Germinal center (tissue), 1 donor: ENCODE measurements at places on chromosomes 2 and 18.

DNA sequence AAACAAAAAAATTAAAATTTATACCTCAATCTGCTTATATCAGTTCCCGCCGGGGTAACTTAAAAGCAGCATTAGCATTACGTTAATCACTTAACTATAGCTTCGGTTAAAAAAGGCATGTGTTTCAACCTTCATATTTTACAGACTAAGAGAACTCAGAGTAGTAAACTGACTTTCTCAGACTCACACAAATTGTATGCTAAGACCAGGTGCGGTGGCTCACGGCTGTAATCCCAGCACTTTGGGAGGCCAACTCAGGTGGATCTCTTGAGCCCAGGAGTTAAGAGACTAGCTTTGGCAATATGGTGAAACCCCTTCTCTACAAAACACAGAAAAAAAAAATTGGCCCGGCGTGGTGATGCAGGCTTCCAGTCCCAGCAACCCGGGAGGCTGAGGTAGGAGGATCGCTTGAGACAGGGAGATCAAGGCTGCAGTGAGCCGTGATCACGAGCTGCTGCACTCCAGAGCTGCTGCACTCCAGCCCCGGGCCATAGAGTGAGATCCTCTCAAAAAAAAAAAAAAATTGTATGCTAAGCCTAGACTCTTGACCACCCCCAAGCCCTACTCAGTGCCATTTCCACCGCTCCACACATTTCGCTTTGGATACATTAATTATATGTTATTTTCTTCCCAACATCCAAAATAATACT lies 2.4 kb downstream of the HNRNPLL start:
- no peak for DNase-seq

GRCh38 chr2:23203383-23203782 lies 181.6 kb upstream of the KLHL29 start:
- DNase-seq, result no peak

GRCh38 chr2:168375195-168375798 lies 80.8 kb upstream of the CERS6 start:
- DNase-seq, result no peak

DNA sequence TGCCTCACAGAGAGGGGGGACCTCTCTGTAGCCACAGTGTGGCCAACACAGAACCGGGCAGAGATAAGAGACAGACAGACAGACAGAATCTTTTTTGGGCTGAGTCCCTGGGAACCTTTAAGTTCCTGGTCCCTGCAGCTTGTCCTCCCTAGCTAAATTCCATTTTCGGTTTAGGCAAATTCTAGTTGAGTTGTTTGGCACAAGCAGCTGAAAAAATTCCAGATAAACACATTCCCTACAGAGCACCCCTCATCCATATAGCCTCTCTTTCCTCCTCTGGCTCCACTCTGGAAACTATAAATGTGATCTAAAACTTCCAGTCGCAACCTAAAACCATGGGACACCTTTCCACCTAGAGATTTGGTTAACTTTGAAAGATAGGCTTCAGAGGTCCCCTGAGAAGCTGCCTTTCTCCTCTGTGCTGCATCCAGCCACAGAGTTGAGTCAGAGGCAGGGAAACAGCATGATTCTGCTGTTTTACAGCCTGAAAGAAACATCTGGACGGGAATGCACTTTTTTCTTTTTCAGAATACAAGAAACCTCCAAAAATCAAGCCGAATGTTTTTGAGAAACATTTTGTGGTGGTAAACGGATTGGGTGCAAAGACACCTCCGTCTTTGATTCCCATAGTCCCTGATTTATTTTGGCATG lies 30.9 kb downstream of the SLC4A3 start:
- DNase-seq, result no peak

- peak; percentile 63 for DNase-seq
Observed at GRCh38 chr2:54724560-54725342, 1.3 kb downstream of the EML6 start.

DNA sequence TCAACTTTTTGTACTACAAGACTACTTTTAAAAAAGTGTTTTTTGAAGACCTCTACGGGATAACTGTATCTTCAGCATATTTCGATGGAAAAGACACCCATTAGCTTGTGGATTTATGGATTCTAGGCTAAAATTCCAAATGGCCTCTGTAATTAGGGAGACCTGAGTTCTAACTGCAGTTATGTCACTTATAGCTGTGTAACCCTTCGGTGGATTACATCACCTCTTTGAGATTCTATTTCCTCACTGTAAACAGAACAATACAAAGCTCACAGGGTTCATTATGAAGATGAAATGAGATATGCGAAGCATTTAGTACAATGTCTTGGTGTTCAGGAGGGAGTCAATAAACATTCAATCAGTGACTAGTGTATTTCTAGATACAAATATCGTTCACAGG lies 24.2 kb downstream of the LMAN2L start:
- DNase-seq, result no peak

DNA sequence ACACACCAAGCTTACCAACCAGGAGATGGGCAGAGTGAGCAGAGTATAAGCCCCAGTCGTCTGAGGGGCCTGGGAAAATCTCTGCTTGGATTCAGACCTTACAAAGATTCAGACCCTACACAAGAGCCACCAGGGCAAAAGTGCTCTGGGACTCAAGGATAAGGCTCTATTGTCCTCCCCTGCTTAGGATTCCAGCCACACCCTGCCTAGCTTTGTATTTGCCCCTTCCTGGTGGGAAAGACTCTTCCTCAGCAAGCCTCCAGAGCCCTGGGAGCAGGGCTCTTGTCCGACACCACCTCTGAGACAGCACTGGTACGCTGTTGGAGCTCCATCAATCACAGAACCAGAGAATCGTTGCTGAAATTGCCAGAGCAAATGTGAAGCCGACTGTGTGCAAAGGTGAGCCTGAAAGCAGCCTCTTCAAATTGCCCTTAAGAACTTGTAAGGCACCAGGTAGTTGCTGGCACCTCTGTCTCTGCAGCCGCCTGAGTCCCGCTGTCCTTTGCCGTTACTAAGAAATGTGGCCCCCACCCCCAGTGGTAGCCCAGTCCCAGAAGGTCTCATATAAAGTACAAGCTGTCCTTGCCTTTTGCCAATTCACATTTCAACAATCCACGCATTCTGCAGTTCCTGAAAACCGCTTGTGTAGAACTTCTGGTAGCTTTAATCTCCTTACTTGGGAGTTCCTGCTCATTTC lies 148.7 kb downstream of the CTIF start:
- DNase-seq, result no peak

DNA sequence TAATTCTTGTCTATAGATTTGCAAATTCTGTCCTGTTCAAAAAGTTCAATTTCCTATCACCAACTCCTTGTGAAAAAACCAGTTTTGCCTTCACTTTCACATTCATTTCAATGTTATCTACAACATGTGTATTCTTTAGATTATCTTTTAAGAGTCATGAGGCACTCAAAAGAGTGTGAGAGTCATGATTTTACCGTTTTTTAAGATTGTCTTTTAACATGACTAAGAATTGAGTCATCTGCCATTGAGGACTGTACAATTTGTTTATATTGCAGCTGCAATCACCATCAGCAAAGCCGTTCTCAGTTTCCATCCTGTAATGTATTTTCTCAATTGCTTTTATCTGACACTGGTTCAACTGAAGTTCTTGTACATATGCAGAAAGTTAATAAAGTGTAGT lies 275.8 kb downstream of the LNPK start:
- no peak for DNase-seq

DNA sequence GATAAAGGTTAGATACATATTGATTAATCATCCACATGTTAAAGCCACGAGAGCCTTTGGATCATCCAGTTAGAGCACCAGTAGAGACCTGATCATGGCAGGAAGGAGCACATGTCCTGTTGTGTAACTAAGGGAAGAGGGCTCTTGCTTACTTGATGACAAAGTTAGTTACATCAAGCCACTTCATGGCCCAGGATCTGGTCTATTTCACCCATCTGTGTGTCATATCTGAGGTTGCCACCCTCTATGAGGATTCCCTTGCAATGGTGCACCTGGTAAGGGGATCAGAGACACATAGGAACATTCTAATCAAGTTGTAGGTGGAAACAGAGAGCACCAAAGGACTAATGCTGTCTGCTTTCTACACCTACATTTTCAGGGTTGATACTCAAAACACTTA lies 6.7 kb downstream of the ANKAR start:
- DNase-seq, result no peak

DNA sequence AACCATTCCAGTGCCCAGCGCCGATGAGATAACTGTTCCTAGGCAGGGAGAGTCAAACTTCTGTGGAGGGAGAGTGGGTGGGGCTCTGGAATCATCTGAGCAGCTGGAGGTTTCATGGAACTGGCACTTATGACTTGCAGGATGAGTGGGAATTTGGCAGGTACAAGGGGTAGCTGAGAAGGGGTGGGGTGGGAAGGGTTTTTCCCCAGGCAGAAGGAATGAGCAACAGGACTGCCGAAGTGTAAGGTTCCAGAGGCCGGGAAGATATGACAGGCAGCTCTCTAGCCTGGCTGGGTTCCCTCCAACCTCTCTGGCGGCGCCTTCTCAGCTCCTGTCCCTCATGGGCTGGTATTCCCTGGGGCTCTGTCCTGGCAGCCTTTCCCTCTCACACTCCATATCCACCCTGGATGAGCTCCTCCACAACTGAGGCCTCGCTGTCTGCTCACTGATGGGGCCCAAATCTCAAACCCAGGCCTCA lies 2.5 kb upstream of the TET3 start:
- no peak for DNase-seq

- no peak for DNase-seq
Observed at GRCh38 chr18:7742224-7742623, 175.1 kb downstream of the PTPRM start.

GRCh38 chr2:48227617-48228344 lies 302.2 kb upstream of the STON1 start:
- DNase-seq, result peak; percentile 17

DNA sequence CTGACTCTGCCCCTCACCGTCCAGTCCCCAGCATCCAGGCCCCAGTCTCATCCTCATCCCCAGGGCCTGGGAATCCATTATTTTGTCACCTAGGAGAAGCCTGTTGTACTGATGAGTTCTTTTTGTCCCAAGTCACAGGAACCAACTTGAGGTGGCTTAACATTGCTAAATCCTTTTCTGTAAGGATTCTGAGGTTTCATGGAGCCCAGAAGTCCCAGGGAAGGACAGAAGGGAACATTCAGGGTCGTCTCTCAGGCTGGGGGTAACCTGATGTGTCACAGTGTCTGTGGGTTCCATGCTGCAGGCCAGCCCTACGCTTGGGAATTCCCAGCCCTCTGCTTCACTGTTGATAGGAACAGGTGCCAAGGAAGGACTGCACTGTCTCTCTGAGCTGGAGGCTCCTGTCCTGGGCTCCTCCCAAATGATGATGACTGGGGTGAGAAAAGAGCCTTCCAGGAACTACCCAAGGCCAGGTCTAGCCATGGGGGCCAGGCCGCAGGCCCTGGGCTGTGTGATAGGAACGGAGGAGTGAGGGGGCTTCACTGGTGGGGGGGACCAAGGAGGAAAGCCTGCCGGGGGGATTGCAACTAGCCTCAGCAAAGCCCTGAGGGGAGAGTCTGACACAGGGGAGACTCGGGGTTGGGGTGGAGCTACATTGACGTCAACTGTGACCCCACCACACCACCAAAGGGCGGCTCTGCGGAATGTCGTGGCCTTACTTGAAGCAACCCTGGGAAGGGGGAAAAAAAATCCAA lies 145.7 kb downstream of the SMAD7 start:
- no peak for DNase-seq

GRCh38 chr18:41009926-41010325 lies 945.1 kb upstream of the PIK3C3 start:
- no peak for DNase-seq

DNA sequence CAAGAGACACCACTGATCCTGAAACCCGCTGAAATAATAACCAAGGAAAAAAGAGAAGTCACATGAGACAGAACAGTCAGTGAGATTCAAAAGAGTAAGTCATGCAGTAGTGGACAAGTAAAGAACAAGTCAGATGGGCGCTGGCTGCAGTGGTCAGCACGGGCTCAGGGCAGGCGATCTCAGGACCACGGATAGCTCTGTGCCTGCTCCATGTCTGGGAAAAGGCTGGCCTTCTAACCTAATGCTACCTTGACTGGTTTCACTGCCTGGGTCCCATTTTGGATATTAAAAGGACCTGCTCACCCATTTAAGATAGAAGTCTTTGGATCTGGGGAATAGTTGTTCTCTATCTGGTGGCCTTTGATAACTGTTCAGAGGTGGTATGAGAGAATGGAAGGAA lies 61.7 kb upstream of the LCLAT1 start:
- DNase-seq, result no peak

GRCh38 chr2:118842661-118843482 lies 4.6 kb downstream of the EN1 start:
- DNase-seq, result no peak

DNA sequence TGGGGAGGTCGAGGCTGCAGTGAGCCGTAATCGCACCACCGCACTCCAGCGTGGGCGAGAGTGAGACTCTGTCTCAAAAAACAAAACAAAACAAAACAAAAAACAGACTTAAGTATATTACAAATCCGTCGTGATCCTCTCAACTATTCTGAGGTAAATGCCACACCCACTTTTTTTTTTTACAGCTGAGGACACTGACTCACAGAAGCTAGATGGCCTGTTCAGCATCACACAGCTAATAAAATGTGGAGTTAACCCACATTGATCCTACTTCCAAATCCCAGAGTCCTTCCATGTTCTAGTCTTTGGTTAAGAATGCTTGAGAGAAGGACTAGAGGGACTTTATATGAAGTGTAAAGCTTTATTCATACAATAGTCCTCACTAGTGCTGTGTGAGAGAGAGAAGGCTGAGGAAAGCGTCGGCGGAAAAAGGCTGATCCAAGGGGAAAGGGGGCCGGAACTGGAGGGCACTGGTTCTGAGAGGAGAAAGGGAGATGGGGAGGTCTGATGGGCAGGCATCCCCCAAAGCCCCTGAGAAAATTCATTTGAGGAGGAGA lies 627 bp downstream of the RNF25 start:
- no peak for DNase-seq

DNA sequence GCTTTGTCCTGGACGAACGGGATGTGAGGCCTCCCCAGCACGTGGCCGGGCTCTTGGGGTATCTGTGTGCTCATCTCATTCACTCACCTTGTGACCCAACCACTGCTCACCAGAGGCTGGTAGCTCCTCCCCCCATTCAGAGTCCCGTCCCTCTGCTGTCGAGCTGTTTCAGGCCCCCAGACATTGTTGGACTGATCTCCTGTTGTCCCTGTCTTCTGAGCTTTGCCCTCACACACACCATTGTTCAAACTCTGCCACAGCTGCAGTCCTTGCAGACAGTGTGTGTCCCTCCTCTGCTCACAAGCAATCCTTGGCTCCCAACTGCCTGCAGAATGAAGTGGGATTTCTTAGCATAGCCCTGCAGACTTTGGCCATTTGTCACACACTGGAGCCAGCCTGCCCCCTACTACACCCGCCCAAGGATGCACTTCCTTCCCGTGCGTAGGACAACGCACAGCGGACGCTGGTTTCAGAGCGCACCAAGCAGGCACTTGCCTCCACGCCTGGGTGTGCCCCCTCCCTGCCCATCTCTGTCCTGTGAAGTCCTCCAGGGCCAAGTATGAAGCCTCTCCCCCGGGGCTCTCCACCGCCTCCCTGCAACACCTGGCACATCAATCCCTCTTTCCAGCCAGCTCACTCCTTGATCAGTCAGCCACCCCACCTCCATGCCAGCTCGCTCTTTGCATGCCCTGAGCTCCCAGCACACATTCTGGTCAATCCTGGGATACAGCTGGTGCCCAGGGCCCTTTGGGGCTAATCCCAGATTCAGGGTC lies 16.5 kb upstream of the PRLH start:
- DNase-seq, result no peak

GRCh38 chr2:64488050-64488974 lies 34.4 kb downstream of the LGALSL start:
- peak; percentile 76 for DNase-seq

- DNase-seq, result no peak
Observed at GRCh38 chr2:205358351-205358815, 323.9 kb upstream of the NRP2 start.
